ENCODE measurements at places on chromosomes 4 and X. TPM values are rescaled to one million over a fixed set of nuclear protein-coding genes. Genes with fewer than 3 reads are reported as not detected.

GRCh38 chr4:86788826-86789225, 60.4 kb downstream of the SLC10A6 start:
- H3K27me3 ChIP-seq = no peaks in the 10 kb centered on the region
- no peak for DNase-seq
- no peak overlapping the region for H3K27ac ChIP-seq
- H3K36me3 ChIP-seq = no peaks in the 10 kb centered on the region

GRCh38 chr4:189765301-189765700, 175.4 kb upstream of the FRG1 start:
- no peaks in the 10 kb centered on the region for H3K36me3 ChIP-seq
- no peak for DNase-seq
- H3K4me3 ChIP-seq = no peak overlapping the region
- H3K27ac ChIP-seq = no peak overlapping the region

Gene GYPE
- not detected for total RNA-seq

Gene TCP11X2
- not detected for total RNA-seq

Gene KCNIP4
- total RNA-seq = not detected

- H3K4me3 ChIP-seq = no peak overlapping the region
- no peak for DNase-seq
- no peaks in the 10 kb centered on the region for H3K4me1 ChIP-seq
- H3K36me3 ChIP-seq = no peaks in the 10 kb centered on the region
- no peaks in the 10 kb centered on the region for H3K27me3 ChIP-seq
Measured at GRCh38 chr4:152940461-152940860, 4.3 kb downstream of the FHDC1 start.

GRCh38 chr4:87912164-87913004, 63.1 kb upstream of the SPP1 start:
- H3K27ac ChIP-seq = peak overlapping the region; percentile 16
- H3K4me3 ChIP-seq = no peak overlapping the region
- H3K27me3 ChIP-seq = no peaks in the 10 kb centered on the region
- H3K4me1 ChIP-seq = peaks cover 19% of the 10 kb centered on the region
- no peak for DNase-seq

GRCh38 chr4:41541687-41542094, 3.7 kb downstream of the LIMCH1 start:
- DNase-seq = no peak
- no peak overlapping the region for H3K4me3 ChIP-seq
- H3K4me1 ChIP-seq = no peaks in the 10 kb centered on the region
- no peaks in the 10 kb centered on the region for H3K36me3 ChIP-seq

Gene SERPINA7
- 0.20 TPM for total RNA-seq

GRCh38 chr4:17490575-17491059, 21.3 kb downstream of the QDPR start:
- H3K36me3 ChIP-seq = peaks cover 4% of the 10 kb centered on the region
- no peak overlapping the region for H3K4me3 ChIP-seq
- peaks cover 7% of the 10 kb centered on the region for H3K4me1 ChIP-seq
